ENCODE measurements at places on chromosomes 2 and 18.

- no peak for DNase-seq
Measured at GRCh38 chr2:226564667-226565066, 235.0 kb downstream of the IRS1 start.

DNA sequence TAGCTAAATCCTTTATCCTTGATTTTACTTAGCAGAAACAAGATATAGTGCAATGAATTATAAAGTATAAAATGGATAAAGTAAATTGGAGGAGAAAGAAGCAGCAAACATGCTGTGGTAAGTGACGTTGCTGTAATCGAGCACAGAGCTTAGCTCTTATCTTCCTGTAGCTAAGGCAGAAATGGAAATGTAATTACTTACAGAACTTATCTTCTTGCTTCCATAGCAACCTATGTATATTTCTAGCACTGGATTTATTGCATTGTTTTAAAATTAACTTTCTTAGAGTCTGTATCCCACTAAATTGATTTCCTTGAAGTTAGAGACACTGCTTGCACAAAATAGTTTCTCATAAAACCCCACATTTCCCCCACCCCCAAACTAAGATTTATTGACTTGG is 130.6 kb upstream of the MC4R start:
- no peak for DNase-seq

DNA sequence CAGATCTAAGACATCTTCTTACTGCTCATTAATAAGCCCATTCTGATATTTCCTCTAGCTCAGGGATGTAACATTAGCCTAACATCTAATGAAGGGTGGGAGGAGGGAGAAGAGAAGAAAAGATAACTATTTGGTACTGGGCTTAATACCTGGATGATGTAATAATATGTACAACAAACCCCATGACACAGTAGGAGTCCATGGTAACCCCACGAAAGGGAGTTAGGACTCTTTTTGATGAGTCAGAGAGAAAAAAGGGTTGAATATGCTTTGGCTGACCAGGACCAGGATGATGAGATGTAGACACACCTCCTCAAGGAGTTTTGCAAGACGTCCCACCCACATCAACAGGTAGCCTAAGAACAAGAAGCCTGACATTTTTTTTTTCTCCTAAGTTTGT is 34.4 kb upstream of the DLX2 start:
- DNase-seq: no peak

DNA sequence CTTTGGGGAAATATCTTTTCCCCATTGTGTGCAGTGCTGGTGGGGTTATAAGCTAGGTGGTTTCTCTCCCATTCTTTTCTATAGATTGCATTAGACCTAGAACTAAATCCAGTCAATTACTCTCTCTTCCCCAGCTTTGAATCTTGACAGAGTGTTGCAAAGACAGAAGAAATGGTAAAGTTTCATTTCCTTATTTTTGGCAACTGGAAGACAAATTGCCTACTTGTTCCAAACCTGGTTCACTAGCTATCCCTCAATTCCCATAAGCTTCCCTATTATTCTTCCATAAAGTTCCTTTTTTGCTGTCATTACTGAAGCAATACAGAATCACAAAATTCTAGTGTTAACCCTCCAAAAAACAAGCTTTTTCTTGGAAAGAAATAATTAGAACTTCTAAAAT is 94.0 kb upstream of the ITGA4 start:
- DNase-seq: no peak

GRCh38 chr2:199449455-199449854 is 8.3 kb downstream of the SATB2 start:
- no peak for DNase-seq

DNA sequence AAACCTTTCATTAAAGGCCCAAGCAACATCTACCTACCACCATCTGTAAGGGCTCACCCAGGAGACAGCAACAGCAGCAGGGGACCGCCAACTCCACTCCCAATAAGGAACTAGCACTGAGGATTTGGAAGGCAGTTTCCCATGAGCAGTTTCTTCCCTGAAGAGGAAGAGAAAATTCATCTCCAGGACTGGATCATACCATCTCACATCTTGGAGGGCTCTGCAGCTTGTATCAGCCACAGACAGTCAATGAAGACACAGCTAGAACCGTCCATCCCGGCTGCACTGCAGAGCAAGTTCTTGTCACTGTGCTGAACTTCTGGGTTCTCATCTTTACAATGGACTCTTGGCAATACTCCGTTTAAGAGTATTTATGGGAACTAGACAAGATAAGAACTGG is 2.8 kb upstream of the GYPC start:
- DNase-seq: no peak

GRCh38 chr2:127508023-127508630 is 18.2 kb downstream of the IWS1 start:
- DNase-seq: no peak

- no peak for DNase-seq
Measured at GRCh38 chr2:173631127-173631460, 276.4 kb downstream of the CDCA7 start.

GRCh38 chr18:6842081-6842480 is 112.6 kb downstream of the ARHGAP28 start:
- no peak for DNase-seq

- no peak for DNase-seq
Measured at GRCh38 chr2:71801556-71801955, 346.1 kb downstream of the CYP26B1 start.

DNA sequence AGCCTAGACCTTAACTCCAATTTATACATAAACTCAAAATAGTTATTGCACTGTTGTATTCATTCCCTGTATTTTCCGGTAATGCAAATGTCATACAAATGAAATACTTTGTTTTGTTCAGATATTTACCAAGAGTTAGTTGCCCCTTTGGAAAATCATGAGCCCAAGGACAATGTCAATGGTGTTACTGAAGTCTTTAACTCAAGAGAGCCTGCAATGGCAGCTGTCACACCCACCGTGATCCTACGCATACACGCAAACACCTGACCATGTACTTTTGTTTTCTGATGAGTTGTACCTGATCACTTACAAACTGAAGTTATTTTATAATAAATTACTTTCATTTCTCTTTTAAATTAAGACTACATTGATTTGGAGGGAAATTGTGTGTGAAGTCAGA is 11.7 kb upstream of the WIPF1 start:
- no peak for DNase-seq

- no peak for DNase-seq
Measured at GRCh38 chr18:3511980-3512379, 62.0 kb downstream of the TGIF1 start.

DNA sequence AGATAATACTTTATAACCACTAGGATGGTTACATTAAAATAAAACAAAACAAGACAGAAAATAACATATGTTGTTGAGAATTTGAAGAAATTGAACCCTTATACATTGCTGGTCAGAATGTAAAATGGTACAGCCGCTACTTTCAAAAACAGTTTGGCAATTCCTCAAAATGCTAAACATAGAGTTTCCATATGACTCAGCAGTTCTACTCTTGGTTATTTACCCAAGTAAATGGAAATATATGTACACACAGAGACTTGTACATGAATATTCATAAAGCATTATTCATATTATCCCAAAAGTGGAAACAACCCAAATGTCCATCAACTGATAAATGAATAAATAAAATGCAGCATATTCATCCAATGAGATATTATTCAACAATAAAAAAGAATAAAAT is 92.5 kb upstream of the LRATD1 start:
- DNase-seq: no peak

DNA sequence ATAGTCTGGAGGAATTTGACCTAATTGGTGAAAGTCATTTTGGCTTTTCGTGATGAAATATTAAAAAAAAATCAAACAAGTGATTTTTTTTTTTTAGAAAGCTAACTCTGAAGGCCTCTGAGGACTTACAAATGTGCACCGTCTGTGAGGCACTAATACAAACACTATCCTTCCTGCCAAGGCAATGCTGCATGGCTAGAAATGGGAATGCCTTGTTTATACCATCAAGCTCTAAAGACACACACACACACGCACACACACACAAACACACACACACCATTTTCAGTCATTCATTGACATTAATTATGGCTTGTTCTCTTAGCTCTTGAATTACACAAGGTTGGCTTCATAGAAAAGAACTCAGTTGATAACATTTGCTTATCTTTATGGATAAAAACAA is 1242.0 kb upstream of the ACVR2A start:
- no peak for DNase-seq

DNA sequence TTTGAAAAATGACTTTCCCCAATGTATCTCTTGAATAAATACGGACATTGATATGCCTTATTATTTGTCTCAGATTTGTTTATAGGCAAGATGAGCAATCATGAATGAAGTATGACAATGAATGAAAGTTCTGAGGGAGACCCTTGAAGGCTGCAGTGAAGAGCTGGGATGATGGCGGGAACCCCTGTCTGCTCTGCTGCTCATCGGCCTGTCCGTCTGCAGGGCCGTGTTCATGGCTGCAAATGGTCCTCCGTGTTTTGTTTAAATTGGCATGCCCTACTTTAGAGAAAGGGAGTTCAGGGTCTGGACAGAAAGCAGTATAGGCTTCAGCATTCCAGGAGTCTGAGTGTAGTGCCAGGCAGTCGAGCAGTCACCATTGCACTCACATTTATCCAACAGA is 1.2 kb upstream of the HS1BP3 start:
- DNase-seq: no peak

- DNase-seq: no peak
Measured at GRCh38 chr2:41498781-41499180, 549.0 kb upstream of the PKDCC start.

DNA sequence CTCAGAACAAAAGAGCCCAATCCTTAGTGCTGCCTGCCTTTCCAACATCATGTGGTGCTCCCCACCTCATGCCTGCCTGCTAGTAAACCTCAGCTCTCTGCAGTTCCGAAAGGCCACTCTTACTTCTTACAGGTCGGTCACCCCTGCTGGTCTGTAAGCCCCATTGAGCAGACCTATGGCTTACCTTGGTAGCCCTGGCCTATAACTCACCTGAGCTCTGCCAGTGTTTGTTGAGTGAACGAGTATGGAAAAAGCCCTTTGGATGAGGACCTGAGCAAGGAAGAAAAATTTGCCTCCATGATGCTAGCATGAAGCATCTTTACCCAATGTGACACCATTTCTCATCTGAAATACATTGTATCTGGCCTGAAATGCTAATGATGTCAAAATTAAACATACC is 83.3 kb downstream of the LIPG start:
- DNase-seq: no peak

GRCh38 chr2:151060287-151060686 is 201.4 kb downstream of the RBM43 start:
- no peak for DNase-seq

DNA sequence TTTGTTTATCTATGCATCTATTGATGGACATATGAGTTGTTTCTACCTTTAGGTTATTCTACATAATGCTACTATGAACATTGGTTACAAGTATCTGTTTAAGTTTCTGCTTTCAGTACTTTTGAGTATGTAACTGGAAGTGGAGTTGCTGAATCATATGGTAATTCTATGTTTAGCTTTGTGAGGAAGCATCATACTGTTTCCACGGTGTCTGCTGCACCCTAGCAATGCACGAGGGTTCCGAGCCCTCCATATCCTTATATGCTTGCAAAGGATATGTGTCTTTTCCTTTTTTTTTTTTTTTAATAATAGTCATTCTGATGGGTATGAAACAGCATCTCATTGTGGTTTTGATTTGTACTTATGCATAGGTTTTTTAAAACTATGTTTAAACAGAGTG is 83.7 kb downstream of the FMNL2 start:
- DNase-seq: no peak

GRCh38 chr2:174826051-174826450 is 61.8 kb upstream of the CHRNA1 start:
- DNase-seq: no peak

- DNase-seq: no peak
Measured at GRCh38 chr18:58762781-58763171, 91.5 kb downstream of the MALT1 start.

DNA sequence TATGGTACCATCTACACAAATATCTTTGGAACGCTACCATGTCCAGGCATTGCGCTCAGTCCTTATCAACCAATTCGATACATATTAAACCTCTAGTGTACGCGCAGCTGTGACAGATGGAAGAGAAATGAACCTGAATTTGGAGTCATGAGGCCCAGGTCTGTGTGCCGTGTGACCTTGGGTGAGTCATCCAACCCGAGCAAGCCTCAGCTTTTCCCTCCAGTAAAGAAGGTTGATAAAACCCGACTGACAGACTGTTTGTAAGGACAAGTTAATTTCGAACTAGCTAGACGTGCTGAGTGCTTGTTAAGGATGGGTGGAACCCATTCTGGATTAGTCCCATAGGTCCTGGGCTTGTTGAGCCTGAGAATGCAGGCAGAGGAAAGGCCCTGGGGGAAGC is 28.2 kb downstream of the GREB1 start:
- DNase-seq: no peak

DNA sequence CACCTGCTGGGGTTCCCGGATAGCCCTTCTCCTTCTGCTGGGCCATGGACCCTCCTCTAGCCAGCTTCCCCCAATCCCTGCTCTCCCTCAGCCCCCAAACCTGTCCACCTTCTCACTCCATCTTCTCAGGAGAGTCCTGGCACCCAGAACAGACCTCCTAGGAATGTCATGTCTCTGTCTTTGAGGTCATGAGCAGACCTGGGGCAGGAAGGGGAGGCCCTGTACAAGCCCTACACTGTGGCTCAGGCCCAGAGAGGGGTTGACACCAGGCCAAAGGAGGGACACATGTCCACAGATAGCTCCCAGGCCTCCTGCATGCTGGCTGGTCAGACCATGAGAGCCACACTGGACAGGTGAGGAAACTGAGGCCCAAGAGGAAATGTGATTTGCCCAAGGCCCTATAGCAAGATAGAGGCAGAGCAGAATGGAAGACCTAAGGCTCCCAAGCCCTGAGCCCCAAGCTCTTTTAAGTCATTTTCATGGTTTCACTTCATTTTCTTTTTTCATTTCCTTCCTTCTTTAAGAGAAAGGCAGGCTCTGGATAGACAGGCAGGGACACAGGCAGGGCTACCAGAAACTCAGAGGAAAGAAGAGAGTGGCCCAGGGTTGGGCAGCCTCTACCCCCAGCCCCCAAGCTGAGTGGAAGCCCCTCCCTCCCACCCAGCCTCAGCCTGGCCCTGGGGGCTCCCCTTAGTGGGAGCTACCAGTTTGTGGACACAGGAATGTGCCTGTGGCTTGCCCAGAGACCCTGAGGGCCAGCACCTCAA is 159.7 kb downstream of the SMAD7 start:
- DNase-seq: no peak

- DNase-seq: no peak
Measured at GRCh38 chr2:154381931-154382794, 316.3 kb upstream of the KCNJ3 start.

DNA sequence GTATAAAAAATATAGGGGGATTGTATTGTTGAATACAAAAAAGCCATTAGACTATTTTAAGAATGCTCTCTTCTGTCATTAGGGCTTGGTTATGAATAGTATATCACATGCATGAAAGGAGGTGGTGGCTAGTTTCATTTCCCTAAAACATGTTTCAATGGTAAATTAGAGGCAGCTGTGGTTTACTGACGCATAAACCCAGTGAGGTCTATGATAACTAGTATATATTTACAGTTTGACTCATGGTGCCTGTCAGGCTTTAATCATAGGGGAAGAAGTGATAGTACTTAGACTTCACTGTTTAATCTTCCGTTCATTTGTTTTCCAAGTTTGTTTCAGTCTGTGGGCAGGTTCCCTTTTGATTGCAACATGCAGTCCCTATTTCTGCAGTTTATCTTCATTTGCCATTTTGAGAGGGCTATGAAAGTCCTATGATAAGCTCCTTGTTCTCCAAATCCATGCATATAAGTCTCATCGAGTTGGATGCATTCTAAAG is 55.1 kb upstream of the MAP4K3 start:
- no peak for DNase-seq

All from COR-L47 (cell line).